ENCODE measurements at places on chromosomes 7 and 10.

- no peak for DNase-seq
Observed at GRCh38 chr7:106345421-106346166, 60.8 kb upstream of the NAMPT start.

- no peak for DNase-seq
Observed at GRCh38 chr10:484925-485661, 204.4 kb downstream of the DIP2C start.

- no peak for DNase-seq
Observed at GRCh38 chr7:157881048-157881771, 544.4 kb downstream of the DNAJB6 start.

DNA sequence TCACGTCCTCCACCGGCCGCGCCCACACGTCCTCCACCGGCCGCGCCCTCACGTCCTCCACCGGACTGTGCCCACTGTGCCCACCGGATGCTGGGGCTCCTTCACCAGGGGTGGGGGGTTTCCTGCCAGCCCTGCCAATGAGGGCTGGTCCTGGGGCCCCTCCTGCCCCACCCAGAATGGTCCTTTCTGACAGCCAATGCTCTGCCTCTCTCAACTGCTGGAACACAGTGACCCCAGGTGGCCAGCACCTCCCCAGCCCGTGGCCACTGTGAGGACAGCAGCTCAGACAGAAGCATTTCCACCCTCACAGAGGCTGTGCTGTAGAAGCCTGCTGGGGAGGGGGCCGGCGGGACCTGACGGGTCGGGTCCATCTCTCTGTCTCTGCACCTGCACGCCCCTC is 90.1 kb upstream of the DNAAF5 start:
- DNase-seq, result no peak

DNA sequence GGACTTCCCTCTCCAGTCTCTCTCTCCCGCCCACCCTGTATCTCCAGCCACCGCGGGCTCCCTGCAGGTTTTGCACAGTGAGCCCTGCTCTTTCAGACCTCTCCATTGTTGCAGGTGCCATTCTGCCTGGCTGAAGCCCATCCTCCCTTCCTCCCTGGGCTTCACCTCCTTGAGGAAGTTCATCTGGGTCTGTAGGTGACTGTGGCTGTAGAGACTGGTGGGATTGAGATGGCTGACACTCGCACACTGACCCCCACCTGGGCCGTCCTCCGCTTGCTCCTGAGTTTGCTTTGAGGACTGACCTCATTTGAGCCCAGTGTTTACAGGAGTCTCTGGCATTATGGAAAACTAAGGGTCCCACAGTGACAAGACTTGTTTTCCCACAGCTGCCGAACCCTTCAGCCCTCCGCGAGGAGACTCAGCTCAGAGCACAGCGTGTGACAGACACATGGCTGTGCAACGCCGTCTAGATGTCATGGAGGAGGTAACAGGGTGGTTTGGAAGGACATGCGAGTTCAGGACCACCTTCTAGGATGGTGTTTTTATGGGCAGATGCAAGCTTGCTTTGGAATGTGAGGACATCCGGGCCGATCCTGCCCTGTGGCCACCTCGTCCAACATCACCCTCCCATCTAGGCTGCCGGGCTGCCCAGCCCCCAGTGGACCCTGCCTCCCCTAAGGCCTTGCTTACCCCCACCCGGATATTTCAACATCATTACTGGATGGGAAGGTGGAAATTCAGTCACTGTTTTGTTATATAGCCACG is 9.3 kb downstream of the PLAC9 start:
- no peak for DNase-seq

DNA sequence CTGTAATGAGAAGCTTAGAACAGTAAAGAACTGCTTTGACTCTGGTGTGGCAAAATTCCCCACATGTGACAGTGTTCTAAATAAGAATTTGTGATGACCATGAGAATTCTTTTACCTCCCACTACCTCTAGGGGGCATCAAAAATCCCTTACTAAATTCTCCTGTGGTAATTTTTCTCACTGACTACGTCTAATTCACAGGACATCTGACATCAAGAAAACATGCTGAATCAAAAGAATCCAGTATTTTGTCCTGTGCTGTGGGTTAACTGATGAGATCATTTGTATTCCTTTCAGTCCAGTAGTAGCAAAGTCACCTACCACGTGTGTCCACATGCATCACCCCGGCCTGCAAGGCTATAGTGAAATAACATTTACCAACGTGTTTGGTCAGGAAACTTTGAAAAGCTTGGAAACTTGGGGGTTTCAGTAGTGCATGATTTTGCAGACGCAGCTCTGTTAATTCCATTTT is 103.8 kb downstream of the ATE1 start:
- peak; percentile 2 for DNase-seq

- DNase-seq, result no peak
Observed at GRCh38 chr10:62960416-62960815, 144.2 kb upstream of the EGR2 start.

DNA sequence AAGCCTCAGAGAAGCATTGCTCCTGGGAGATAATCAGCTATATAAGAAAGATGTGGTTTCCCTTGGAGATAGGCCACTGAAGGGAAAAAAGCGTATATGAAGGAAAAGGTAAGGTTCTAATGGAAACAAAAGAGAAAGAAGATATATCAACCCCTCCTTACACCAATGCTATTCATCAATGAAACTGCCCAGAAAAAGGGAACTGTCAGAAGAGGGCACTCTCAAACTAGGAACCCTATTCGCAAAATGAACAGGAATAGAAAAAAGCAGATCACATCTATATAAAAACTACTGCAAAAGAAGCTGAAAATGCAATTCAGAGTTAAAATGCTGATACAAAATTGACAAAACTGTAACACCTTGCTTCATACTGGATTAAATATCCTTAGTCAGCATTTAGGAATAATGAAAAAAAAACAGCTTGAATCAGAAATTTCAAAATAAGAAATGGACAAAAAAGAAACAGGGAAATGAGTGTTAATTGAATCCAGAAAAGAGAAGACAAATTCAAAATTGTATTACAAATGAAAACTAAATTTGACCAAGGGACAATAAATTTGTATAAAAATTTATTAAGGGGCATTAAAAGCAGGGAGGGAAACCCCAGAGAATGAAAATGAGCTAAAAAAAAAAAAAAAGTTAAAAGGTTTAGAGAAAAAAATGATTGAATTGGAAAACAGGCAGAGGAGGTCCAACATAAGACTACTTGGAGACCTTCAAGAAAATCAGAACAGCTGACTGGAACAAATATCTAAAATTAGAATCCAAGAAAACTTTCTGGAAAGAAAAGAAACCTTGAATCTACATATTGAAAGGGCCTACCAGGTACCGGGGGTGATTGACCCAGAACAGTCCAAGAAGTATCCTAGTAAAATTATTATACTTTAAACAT is 17.9 kb downstream of the NHLRC2 start:
- DNase-seq, result no peak

- DNase-seq, result no peak
Observed at GRCh38 chr7:42278344-42278743, 41.3 kb upstream of the GLI3 start.
